Activated CD8-positive, alpha-beta T cell treated with anti-CD3 and anti-CD28 coated beads for 36 hours (primary cell): ENCODE measurements at places on chromosomes 6 and 20.

GRCh38 chr20:19130613-19130984, 81.8 kb upstream of the SLC24A3 start:
- DNase-seq = no peak

- DNase-seq = no peak
These were observed 1.9 kb downstream of the PTK7 start for GRCh38 chr6:43077981-43078511.

DNA sequence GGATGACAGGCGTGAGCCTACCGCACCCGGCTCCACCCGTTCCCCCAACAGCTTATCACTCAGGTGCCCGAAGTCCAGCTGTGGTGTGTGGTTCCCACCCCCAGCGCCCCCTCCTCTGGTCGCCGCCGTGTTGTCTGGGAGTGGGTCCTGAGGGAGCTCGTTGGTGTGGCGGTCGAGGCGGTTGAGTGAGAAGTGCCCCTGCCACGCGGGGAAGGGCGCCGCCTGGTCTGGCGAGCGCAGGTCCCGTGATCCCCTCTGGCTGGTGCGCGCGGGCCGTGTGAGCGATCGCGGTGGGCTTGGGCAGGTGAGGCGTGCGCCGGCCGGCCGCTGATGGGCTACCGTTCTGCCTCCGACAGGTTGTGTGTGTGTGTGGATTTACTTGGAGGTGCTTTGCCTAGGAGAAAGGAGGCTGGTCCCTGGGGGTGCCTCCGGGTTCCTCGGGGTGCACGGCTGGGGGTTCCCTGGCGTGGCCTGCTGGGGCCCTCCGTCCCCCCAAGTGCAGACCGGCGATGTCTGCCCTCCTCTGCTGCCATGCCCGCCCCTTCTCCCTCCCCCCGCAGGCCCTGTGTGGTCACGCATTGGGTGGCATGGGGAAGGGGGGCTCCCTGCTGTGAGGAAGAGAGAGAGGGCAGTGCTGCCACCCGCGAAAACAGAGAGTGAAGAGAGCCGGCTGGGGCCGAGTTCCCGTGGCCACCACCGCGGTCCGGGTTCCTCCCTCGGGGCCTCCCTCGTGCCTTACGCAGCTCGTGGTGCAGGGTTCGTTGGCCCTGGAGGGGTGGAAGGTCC, 336.0 kb upstream of the DEFB115 start:
- DNase-seq = no peak

GRCh38 chr20:17525650-17526049, 5.5 kb downstream of the BFSP1 start:
- peak; percentile 42 for DNase-seq

DNA sequence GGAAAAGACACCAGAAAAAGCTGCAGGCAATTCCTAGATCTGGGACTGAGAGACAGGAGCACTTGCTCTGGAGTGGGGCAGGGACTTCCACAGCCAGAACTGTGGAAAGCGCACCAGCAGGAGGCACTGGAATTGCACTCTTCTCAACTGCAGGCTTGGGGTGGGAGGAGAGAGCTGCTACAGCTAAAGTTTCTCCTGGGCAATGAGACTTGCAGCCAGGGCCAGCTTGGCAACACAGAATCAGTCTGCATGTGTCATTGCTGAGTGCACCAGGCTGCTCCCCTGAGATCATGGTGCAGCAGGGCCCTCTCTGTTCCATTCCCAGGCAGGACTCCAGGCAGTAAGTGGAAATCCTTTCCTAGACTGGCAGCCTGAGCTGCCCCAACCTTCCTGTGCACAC, 145.8 kb downstream of the INSM1 start:
- no peak for DNase-seq

DNA sequence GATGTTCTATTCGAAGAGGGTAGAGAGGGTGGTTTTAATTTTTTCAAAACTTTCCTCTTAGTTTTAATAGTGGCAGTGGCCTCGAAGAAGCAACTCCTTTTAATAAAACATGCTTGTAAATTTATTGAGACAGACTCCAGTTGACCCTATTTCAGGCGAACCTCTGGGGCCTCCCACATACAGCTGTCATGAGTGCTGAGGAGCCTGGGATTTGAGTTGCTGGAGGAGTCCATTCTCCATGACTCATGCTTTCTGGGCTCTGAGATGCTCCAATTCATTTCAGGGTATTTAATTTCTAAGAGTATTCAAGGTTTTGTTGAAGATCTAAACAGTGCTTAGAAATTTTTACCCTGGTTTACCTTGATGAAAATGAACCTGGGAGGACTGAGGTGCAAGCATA, 580.4 kb downstream of the CBLN4 start:
- no peak for DNase-seq

- no peak for DNase-seq
These were observed 644.2 kb upstream of the GJE1 start for GRCh38 chr6:141488488-141488887.

DNA sequence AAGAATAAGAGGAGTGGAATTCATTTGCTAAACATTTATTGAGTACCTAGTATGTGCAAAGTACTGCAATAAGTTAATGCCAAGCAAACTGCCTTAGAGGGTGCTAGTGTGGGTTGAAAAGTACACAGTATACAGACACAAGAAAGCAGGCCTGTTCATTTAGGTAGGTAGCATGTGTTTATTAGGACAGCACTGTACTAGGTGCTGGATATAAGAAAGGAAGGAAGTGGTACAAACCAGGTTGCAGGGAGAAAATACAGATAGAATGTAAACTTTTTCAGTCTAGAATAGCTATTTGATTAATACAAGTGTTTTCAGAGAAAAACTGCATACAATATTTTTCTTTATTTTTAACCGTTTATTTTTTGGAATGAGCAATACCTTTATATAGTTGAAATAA, 68.1 kb downstream of the PHF20 start:
- no peak for DNase-seq

DNA sequence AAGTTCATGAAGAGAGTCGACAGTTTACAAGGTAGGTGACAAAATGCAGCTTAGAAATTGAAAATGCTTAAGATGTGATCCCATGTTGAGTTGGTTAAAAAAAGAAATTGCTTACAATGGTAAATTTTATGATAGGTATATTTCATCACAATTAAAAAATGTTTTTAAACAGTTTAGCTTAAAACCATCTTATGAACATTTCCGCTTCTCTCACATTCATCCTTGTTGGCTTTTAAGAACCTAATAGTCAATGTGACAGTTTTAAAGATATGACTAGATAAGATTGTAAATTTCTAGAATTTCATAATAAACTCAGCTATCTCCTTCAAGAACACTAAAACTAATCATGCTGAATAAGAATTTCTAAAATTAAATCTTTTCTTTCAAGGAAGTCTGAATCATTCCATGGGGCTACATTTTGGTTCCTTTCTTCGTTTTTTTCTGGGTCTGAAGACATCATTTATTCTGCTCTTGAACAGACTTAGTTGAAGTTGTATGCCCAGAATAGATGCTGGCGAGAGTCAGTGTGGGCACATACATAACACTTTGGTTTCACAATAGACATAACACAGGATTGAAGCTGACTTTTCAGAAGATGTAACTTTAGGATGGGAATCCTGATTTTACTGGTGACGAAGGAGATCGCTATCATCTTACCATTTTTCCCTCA, 35.9 kb upstream of the LTV1 start:
- no peak for DNase-seq

DNA sequence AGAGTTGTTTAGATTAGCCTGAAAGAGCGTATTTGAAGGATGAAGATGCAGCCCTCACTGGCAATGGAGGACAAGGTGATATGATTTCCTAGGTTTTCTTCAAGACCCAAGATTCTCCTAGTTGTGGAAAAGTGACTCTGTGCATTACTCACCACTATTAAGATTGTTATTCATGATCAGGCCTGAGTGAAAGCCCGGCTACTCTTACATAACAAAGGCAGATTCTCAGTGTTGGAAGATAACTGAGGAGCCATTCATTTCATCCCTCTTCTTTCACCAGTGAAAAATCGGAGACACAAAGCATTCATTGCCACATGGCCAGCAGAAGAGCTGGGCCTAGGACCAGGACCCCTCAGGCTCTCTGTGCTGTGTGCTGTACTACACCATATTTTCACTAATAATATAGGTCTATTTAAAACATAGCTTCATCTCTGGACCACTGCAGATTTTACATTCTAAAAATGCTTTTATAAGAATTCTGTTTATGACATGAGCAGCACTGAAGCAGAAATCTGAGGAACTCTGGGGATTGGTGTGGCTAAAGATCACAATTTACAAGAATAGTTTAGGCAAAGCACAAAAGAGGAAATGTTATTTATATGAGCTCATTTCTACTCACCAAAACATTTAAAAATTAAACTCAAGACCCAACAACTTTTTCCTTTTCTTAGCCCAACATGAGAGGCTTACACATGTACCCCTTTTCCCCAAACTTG, 181.9 kb upstream of the CCN2 start:
- no peak for DNase-seq

GRCh38 chr6:131733376-131734016, 22.7 kb upstream of the CTAGE9 start:
- DNase-seq = no peak

DNA sequence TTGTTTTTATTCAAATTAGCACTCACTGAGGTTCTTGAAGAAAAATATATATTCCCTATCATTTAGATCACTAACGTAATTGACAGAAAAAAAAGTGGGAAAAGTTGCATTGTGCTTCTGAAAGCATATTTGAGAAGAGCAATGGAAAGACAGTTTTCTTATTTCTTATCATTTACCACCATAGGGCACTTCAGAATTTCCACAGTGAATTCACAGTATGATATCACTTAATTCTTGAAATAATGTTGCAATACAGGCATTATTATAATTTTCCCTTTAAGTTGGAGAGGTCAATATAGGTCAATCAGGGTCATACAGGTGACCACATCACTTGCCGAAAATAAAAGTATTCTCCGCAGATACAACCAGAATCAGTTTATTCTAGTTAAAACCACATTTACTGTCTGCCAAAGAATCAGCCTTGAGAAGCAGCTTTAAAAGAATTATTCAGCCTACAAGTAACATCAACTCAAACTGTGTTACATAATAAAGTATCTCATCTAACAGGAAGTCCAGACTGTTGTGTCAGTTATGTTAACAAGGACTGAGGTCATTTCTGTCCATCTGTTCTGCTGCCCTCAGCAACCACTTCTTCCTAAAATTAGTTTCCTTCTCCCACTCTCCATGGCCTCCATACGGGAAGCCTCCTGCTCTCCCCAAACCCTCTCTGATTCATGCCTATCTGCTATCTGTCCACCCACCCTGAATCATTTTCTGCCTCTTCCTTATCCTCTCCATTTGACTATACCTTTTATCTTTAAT, 121.2 kb downstream of the SIM1 start:
- DNase-seq = no peak

DNA sequence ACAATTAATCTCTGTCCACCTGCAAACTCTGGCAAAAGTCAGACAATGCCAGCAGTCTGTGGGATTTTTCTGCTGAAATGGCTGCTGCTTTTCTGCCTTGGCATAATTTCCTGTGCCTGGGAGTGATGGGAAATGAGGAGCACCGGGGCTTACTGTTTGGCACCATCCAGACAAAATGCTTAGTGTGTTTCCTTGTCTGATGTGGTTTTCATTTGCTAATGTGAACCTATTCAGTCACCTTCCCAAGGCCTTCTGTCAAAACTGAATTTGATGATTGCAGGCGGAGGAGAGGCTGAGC, 56.4 kb downstream of the CDH4 start:
- no peak for DNase-seq

DNA sequence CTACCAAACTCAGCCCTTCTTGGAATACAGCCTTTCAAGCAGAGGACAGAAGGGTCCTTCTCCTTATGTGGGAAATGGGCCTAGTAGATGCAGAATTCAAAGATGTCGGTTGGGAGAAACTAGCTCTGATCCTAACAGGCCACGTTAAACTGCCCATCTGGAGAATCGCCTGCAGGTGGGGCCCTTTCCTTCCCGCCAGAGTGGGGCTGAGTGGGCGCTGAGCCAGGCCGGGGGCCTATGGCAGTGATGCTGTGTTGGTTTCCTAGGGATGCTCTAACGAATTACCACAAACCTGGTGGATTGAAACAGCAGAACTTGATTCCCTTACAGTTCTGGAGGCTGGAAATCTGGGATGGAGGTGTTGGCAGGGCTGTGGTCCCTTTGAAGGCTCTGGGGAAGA, 9.1 kb downstream of the MAPK13 start:
- peak; percentile 42 for DNase-seq

GRCh38 chr6:104532462-104532861, 327.3 kb downstream of the HACE1 start:
- no peak for DNase-seq

DNA sequence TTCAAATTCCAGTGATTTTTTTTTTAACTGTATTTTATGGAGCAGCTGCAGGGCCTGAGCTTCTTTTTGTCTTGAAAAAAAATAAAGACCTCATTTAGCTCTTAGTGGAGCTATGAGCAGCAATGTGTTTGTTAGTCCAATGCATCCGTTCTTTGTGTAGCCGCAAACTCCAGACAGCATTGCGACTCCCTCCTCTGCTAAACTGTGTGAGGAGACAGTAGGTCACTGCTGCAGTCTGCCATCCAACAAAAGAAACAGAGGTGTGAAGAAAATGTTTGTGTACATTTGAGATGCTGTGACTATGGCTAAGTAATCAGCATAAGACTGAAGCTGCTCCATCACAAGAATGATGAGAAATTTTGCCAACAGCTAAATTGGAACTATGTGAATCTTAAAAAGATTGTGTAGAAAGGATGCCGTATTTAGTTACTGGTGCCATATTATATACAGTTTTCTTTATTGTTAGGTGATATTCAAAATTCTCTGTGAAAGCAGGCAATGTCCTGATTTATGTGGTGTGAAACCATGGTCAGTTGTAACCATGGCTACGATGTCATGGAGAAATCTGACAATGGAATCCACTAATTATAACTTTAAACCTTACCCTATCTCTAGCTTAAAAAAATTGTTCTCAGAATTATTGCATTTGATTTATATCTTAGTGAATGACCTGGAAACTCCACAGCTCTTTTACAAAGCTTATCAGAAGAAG, 428.8 kb upstream of the EPHA7 start:
- DNase-seq = no peak

DNA sequence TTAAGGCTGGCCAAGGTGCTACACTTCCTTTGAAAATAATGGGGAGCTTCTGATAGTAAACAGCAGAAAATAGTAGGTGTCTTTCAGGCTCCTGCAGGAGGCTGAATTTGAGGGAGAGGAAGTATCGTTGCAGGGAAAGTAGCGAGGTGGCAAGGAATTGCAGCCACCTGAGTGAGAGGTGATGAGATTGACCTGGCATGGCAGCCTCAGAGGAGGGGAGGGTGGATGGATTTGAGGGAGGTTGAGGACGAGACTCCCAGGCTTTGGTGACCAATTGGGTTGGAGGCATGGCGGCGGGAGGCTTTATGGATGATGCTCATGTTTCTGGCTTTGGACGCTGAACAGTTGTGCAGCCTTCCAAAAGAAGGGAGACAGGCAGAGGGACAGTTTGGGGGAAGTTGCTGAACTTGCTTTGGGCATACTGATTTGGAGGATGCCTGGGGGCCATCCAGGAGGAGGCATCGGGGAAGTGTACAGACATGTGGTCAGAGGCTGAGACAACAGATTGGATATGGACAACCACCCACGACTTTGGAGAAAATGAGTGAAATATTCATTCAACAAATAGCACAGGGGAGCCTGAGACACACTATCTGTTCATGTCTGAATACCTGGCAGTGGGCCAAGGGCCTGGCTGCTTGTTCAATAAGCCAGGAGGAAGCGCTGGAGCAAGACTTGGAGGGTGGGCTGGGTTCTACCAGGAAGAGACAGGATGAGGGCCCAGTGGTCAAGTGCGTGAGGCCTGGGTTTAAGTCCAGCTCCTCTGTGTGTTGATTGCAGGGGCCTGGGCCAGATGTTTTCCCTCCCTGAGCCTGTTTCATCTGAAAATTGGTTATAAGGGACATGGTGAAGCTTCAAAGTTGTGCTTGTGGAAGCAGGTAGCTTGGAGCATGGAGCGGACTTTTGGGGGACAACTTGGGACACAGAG, 113.2 kb downstream of the CEBPB start:
- DNase-seq = no peak

GRCh38 chr6:26594730-26595632, 1.8 kb upstream of the ABT1 start:
- peak; percentile 74 for DNase-seq

GRCh38 chr20:17538517-17539170, 7.5 kb upstream of the BFSP1 start:
- DNase-seq = peak; percentile 30
